ENCODE measurements at places on chromosomes 2 and 18. TPM values are rescaled to one million over a fixed set of nuclear protein-coding genes. Genes with fewer than 3 reads are reported as not detected.

GRCh38 chr18:39172695-39173421 is 1607.3 kb upstream of the CELF4 start:
- no peaks in the 10 kb centered on the region for H3K27me3 ChIP-seq
- H3K4me3 ChIP-seq, result no peak overlapping the region

GRCh38 chr2:232362174-232362900 is 16.2 kb upstream of the ALPP start:
- no peak overlapping the region for H3K27ac ChIP-seq
- no peaks in the 10 kb centered on the region for H3K27me3 ChIP-seq
- no peaks in the 10 kb centered on the region for H3K36me3 ChIP-seq

The GTF2A1L gene
- not detected for total RNA-seq

The MSTN gene
- total RNA-seq, result not detected

- H3K36me3 ChIP-seq, result no peaks in the 10 kb centered on the region
- H3K27me3 ChIP-seq, result peaks cover 15% of the 10 kb centered on the region
- DNase-seq, result no peak
- H3K4me3 ChIP-seq, result no peak overlapping the region
These were observed 3.1 kb upstream of the AQP12A start for GRCh38 chr2:240688553-240688919.

The RBKS gene
- 1.8 TPM for total RNA-seq

The FSIP2 gene
- total RNA-seq, result 2.5 TPM

The HOXD12 gene
- total RNA-seq, result not detected

The KRTCAP3 gene
- not detected for total RNA-seq

DNA sequence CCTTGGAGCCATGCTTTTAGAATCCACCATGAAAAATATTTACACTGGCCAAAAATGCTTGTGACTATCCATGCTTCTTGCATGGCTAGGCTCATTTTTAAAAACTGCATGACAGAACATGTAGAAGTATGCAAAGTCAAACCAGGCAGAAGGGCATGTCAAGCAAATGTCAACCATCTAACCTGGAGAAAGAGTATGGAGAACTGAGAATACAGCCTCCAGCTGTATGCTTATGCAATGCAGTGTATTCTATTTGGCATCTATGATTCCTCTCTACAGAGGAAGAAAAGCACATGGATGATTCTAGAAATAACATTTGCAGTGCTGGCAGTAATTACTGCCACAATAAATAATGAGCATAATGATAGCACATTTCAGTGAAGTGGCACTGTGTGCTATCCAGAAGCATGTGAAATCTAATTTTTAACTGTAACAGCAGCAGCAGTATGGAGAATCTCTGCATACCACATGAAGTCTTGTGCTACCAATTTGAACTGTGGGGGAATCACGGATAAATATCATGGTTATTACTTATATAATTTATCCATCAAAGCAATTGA is 87.3 kb upstream of the CCDC141 start:
- H3K27me3 ChIP-seq, result no peaks in the 10 kb centered on the region
- no peak overlapping the region for H3K4me3 ChIP-seq
- no peak overlapping the region for H3K27ac ChIP-seq
- DNase-seq, result no peak
- no peaks in the 10 kb centered on the region for H3K4me1 ChIP-seq
- H3K36me3 ChIP-seq, result peaks cover 8% of the 10 kb centered on the region

The CKAP2L gene
- 20.7 TPM for total RNA-seq

The CLEC4F gene
- total RNA-seq, result not detected

DNA sequence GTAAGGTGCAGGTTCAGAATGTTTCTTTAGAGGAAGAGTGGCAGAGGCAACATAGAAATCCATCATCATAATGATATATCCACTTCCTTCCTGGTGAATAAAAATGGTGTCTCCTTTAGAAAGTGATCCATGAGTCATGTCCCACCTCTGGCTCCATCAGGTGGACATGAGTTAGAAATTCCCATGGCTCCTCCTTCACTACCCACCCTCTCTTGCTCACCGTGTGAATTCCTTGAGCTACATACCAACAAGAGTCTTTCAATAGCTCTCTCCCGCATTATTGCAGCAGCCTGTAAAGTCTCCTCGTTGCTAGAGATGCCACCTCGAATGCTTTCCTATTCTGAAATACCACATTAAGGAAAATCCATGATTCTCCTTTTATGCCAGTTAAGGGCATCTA is 317.6 kb downstream of the LNPK start:
- H3K27me3 ChIP-seq, result peaks cover 83% of the 10 kb centered on the region
- no peak for DNase-seq
- no peak overlapping the region for H3K4me3 ChIP-seq
- no peaks in the 10 kb centered on the region for H3K36me3 ChIP-seq
- H3K27ac ChIP-seq, result no peak overlapping the region

The PDCD1 gene
- total RNA-seq, result not detected

DNA sequence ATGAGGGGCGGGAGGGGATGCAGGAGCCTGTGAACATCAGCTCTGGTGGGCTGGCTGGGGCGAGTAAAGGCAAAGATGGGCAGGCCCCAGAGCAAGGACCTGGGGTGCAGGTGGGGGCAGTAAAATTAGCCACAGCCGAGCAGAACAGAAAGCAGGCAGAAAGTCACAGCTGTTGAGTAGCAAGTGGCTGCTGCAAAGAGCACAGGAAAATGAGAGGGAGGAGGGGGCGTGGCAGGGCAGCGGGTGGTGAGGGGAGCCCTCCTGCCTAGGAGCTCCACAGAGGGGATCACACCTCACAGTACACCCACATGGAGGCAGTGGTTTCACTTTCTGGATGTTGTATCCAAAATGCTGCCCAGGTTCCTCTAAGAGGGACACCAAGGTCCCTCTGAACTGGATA is 79.6 kb downstream of the LBH start:
- DNase-seq, result no peak
- 0 out of 2 replicates have a peak, but pooled peaks cover 3% of the 10 kb centered on the region for H3K4me1 ChIP-seq
- no peaks in the 10 kb centered on the region for H3K27me3 ChIP-seq
- no peaks in the 10 kb centered on the region for H3K36me3 ChIP-seq

DNA sequence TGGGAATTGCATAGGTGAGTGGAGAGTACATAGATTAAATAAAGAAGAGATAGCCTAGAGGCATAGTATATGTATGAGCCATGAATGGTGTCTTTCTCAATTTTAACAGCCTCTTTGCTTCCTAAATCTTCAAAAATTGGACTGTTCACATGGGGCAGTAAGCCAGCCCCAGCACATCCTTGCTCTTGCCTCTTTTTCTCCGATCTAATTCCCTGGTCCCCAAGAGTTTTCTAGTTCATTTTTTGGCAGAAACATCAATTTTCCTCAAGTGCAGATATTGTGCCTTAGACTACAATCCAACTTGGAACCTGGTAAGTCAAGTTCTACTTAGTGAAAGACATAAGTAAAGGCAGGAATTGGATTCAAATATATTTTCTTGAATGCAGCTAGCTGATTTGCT is 49.8 kb upstream of the ITGB6 start:
- H3K27me3 ChIP-seq, result no peaks in the 10 kb centered on the region
- DNase-seq, result no peak
- no peak overlapping the region for H3K27ac ChIP-seq
- peaks cover 17% of the 10 kb centered on the region for H3K4me1 ChIP-seq
- H3K36me3 ChIP-seq, result no peaks in the 10 kb centered on the region

Data from PC-3 (cell line).